Activated T-helper 9 cell treated with anti-CD3 and anti-CD28 coated beads, Interleukin-2, amount 50 U/mL, for 16 hours (primary cell): ENCODE measurements at places on chromosomes 3 and 15.

GRCh38 chr3:61908382-61908781 is 347.0 kb downstream of the PTPRG start:
- DNase-seq: no peak

GRCh38 chr3:134769287-134769868 is 25.7 kb upstream of the EPHB1 start:
- DNase-seq: no peak

DNA sequence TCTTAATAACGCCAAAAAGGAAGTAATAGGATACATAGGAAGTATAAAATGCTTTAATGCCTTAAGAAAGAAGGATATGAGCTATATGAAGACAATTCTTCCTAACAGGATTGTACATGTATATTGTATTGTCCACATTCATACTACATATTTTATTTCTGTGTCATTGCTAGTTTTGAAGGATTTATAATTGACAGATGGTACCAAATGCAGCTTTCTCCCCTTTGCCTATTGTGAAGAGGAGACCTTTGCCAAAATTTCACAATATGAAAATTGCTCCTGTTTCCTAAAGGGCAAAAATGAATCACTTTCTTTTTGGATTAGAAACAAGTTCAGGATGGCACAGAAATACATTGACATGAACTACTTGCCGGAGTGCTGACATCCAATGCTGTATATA is 34.8 kb upstream of the EOMES start:
- DNase-seq: no peak

DNA sequence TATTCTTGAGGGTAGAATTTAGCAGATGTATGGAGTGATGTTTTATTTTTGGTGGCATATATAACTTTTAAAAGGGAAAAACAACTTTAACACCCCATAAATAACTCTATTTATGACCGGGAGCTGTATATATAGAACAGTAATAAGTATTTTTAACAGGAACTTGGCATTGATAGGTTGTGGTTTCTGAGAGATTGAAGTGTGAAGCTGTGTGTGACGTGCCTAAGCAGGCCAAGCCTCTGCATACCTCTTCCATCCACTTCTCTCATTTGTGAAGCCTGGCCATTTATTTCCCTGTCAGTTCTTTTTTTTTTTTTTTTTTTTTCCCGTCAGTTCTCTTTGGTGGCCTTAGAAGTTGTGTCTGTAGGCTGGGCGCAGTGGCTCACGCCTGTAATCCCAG is 23.0 kb downstream of the RBM5 start:
- DNase-seq: no peak

- DNase-seq: no peak
Measured at GRCh38 chr15:63582718-63583426, 14.3 kb upstream of the FBXL22 start.

GRCh38 chr3:96172917-96173316 is 641.5 kb upstream of the EPHA6 start:
- no peak for DNase-seq

- no peak for DNase-seq
Measured at GRCh38 chr3:108897883-108898282, 55.8 kb downstream of the GUCA1C start.

- DNase-seq: no peak
Measured at GRCh38 chr3:149466192-149466591, 8.3 kb upstream of the TM4SF4 start.

- no peak for DNase-seq
Measured at GRCh38 chr3:59149166-59149565, 99.3 kb upstream of the CFAP20DC start.

DNA sequence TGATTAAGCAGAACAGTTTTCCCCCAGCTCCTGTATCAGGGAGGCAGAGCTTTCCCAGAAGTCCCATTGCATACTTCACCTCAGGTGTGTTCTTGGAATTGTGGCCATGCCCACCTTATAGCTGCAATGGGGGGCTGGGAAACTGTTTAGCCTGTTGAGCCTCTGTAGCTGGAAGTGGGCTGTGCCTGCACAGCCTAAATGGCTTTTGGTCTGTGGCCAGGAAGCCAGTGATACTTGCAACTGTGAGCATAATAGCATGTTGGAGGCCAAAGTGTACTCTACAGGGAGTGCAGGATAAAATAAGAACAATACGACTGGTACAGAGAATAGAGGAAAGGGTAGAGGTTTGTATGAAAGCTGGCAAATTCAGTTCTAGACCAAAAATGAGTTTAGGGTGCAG is 248.5 kb downstream of the PTPRG start:
- DNase-seq: no peak

DNA sequence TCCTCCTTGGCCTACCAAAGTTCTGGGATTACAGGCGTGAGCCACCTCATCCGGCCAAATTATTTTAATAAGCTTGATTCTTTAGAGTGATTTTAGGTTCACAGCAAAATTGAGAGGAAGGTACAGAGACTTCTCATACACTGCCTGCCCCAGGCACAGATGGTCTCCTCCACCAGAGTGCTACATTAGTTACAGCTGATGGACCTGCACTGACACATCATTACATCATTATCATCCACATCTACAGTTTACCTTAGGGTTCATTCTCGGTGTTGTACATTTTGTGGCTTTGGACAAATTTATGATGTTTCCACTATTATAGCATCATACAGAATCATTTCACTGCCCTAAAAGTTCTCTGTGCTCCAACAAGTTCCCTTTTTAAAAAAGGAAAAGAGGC is 4.4 kb upstream of the VPS8 start:
- DNase-seq: no peak

DNA sequence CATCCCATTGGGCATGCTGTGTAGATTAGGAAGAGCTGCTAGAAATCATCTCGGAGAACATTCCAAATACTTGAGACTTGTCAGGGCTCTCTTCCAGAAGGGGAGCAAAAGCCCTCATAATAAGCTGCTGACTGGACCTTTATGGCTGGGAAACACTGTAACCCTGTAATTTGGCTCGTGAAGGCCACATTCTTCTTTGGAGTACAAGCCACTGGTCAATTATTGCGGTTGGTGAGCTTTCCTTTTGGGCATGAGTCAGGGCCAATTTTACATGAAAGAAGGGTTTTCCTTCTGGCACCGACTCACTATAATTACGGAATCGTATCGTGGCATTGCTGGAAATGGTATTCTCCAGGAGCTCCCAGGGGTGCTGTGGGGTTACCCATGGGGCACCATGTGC is 434.5 kb upstream of the RGMA start:
- DNase-seq: no peak

DNA sequence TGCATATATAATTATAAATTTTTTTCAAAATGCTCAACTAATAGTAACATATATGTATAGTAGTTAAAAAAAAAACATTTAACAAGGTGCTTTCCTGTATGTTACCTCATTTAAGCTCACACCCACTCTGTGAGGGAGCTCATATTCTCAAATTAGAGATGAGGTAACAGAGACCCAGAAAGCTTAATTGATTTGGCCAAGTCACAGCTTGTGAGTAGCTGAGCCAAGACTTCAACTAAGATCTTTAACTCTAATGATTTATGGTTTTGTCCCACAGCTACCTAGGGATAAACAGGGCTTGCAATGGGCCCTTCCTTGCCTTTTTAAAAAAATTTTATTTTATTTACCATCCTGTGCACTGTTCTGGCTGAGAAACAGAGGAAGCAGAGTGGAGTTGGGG is 230.0 kb upstream of the GOLIM4 start:
- no peak for DNase-seq

- no peak for DNase-seq
Measured at GRCh38 chr3:11928381-11928780, 75.8 kb upstream of the SYN2 start.
